ENCODE measurements at places on chromosomes 12 and 14.

GRCh38 chr12:110307372-110307771, 26.3 kb downstream of the ATP2A2 start:
- no peak for DNase-seq

DNA sequence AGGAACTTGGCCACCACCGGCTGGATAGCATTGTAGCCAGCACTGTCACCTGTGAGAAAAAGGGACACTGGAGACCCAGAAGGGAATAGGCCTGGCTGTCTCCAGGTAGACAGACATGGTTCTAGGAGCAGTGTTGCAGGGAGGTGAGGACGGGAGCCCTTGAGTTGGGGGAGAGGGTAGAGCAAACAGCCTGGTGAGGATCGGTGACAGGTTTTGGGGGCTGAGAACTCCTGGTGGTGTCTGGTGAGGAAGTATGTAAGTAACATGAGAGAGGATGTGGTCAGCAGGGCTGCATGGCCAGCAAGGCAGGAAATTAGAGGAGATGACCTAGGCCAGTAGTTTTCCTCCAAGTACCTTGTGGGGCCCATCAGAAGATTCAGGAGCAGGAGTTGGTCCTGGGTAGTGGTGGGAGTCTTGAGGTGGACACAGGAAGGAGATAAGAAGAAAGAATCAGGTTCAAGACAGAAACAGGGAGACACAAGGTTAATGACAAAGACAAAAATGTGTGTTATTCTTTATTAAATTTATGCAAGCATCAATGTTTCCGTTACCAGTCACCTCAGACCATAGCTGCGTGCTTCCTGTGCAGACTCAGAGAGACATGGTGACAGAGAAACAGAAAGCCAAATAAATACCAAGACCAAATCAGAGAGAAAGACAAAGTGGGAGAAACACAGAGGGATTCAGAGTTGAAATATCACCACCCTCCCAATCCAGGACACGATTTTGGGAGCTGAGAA, at the start of gene ARHGAP9:
ARHGAP9 (minus strand) TSS at position 491 of the 740 bp plus-strand sequence; CDS start at position 31, 460 bp downstream.
- DNase-seq: peak; percentile 34

GRCh38 chr12:47942614-47943225, 20.7 kb upstream of the TMEM106C start:
- DNase-seq: no peak

DNA sequence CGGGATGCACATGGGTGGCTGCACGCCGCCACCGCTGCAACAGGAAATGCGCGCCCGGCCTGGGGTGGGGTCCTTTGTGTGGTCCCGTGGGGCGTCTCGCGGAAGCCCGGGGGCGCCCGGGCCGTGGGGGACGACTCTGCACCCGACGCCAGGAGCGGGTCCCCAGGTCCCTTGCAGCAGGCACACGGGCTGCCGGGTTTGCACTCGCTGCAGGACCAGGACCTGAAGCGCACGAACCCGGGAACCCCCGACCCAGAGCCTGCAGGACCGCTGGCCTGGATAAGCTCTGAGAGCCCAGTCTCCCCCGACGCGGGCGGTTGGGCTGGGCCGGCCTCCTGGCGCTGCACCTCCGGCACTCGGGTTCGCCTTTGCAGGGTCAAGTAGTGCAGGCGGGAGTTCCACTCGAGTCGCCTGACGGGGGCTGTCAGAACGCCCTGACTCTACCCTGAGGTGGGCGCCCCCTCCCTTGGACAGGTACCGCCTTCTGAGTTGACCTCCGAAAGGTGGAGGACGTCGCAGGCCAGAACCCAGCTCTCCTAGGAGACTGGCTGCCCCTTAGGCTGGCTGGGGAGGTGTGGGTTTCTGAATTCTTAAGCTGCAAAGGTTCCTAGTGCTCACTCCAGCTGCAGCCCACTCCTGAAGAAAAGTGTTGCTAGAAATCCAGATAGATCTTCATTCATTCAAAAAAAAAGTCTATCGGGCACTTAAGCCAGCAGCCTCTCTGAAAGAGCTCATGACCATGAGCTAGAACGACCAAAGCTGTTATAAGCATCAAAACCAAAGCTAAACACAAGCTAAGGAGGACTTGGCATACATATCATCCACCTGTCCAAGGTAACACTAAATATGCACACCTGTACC, 68.0 kb downstream of the RNF34 start:
- DNase-seq: no peak

GRCh38 chr14:92973261-92973797, 50.4 kb downstream of the CHGA start:
- no peak for DNase-seq

- no peak for DNase-seq
Observed at GRCh38 chr14:104397956-104398355, 181.6 kb upstream of the C14orf180 start.

DNA sequence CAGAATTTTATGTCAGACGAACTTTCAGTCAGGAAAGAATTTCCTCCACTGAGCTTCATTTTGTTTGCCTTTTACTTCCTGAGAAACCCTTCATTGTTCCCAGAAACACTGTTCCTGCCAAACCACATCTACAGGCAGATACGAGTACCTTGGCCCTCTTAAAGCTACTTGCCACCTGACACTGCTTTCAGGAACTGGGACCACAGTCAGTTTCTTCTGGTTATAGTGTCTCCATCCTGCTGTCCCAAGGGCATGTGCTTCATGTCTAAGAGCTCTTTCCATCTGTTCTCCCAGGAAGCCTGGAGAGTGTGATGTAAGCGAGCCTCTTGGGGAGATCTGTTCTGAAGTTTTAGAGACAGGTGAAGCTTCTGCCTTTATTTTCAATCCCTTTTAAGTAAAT, 161.7 kb upstream of the PLEKHA5 start:
- no peak for DNase-seq

DNA sequence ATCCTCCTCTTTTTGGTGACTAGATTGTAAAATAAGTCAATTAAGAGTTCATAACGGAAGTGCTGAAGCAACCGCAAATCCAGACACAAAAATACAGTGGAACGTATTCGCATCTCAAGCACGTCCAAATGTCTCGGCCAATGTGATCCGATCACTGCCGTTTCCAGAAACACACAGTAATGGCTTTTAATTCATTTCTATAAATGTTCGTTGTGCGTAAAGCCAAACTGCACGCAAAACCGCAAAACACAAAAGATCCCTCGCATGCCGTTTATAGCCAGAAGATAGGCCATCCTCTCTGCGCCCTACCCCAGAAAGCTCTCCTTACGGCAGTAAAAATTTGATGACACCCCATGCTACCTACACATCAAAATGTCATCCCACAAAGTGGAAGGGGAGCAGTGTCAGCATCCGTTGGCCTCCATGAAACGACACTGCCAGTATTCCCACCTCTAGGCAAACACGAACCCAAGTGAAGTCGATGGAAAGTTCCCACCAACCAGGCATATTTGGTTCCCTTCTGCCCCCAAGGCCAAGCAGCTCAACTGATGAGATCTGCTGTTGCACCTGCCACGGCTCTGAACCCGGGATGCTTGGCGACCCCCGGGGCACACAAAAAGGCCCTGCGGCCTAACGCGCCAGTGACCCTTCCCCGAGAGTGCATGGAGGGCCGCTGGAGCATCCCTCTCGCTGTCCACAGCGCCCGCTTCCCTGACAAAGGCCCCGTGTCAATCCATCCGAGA, 1.4 kb downstream of the HECTD4 start:
- DNase-seq: no peak
